Central memory CD4-positive, alpha-beta T cell (primary cell): ENCODE measurements at places on chromosomes 7 and 10.

GRCh38 chr10:132827861-132828539 lies 42.1 kb upstream of the NKX6-2 start:
- no peak for DNase-seq

GRCh38 chr7:14521183-14521582 lies 381.4 kb downstream of the DGKB start:
- DNase-seq: no peak

GRCh38 chr10:70367195-70367796 lies 15.1 kb downstream of the LRRC20 start:
- no peak for DNase-seq

GRCh38 chr7:2955269-2955668 lies 88.4 kb downstream of the CARD11 start:
- DNase-seq: no peak

GRCh38 chr10:117885206-117885829 lies 161.4 kb downstream of the RAB11FIP2 start:
- DNase-seq: no peak

DNA sequence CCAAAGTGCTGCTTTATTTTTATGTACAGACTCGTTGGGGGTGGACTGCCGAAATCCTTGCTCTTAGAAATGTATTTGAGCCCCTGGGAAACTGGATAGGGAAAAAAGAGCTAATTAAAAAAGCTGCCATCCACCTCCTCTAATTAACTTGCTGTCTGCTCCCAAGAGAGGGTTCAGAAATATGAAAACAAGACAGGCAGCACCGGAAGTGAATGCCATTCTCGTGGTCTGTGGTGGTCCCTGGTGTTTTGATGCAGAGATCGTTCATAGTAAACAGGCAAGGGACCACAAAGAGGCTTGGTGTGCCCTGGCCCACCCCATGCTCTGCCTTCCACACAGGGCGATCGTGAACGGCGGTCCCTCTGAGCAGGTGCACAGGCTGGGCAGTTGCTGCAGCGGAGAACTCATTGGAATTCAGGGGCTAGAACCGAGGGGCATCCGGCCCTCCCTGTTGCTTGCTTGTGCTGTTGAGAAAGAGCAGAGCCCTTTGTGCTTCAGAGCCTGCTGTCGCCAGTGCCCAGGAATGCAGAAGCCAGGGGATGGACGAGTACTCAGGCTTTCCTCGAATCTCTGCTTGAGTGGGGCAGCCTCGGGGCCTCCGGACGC lies 79.1 kb upstream of the BTBD16 start:
- DNase-seq: no peak
